ENCODE measurements at places on chromosomes 7 and 10.

GRCh38 chr7:27377988-27378387 lies 135.4 kb downstream of the EVX1 start:
- no peak for DNase-seq

DNA sequence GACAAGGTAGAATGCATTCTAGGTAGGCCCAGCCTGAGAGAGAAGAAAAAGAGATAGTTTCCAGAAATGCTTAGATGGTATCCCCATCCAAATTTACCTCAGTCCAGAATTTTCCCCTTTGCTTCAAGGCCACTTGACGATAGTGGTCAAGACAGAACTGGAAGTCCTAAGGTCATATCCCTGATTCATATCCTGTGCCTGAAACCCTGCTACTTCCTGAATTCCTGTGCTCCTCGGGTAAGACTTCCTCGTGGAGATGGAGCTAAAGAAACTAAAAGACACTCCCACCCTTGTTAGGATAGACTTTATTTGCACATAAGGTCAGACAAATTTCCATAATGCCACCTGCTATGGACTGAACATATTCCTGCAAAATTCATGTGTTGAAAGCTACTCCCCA lies 175.9 kb downstream of the EVX1 start:
- DNase-seq, result no peak

GRCh38 chr7:99975782-99976521 lies at the start of gene AZGP1:
Gene AZGP1, minus strand, starts transcription at chr7:99976031. Its CDS starts 11 bp downstream, at chr7:99976020.
- DNase-seq, result peak; percentile 45

- DNase-seq, result no peak
Observed at GRCh38 chr10:122363722-122364463, 10.6 kb upstream of the PLEKHA1 start.

DNA sequence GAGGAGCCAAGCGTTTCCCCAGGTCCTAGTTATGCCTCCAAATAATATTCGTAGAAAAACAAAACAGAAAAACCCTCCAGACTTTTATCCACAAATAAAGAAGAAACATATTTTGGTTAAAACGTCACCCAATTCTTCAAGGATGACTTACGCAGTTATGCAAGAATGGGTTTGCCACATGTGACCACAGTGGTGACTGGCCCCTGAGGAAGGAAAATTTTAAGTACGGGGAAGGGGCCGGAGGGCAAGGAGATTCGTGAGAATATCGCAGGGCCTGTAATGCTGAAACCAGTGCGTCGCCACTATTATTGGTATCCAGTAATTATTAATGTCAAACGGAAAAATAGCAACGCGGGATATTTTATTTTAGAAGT lies 537 bp upstream of the MRPS24 start:
- DNase-seq, result peak; percentile 62

DNA sequence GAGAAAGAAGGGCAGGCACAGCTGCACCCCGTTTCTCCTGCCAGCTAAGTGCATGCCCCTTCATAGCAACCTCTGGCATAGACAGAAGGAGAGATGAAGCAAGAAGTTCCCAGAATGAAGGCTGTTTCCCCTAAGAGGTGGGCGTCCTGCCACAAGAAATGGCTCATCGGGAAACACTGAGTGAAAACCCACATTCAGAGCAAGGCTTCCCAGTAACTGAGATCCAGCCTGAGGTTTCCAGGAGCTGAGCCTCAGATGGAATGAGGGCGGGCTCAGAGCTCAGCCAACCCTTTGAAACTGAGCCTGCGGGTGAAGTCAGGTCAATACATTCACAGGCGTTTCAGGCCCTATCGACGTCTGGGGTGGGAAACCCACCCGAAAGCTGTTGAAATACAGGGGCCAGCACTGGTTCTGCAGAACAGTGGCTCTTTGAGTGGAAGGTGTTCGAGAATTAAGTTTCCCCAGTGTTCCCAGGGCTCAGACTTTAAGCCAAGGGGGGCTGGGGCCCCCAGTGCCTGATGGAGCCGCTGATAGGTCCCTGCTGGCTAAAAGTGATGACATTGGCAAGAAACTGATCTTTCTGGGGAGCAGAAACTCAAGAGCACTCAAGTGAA lies 510.2 kb downstream of the RPS24 start:
- no peak for DNase-seq

GRCh38 chr7:52233248-52233647 lies 802.2 kb upstream of the POM121L12 start:
- DNase-seq, result no peak

GRCh38 chr7:66467887-66468286 lies 160.8 kb upstream of the KCTD7 start:
- no peak for DNase-seq

DNA sequence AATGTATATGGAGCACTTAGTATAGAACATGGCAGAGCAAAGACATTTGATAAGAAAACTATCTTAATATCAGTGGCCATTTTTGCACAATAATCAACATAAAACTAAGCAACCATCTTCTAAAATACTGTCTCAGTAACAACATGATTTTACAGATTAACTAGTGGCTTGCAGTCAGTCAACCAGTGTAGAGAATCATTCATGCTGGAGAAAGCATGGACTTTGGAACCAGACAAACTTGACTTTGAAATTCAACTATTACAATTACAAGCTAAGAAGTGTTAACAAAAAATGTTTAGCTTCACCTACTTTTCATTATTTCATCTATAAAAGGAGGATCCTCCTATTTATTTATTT lies 27.7 kb downstream of the CUBN start:
- no peak for DNase-seq

DNA sequence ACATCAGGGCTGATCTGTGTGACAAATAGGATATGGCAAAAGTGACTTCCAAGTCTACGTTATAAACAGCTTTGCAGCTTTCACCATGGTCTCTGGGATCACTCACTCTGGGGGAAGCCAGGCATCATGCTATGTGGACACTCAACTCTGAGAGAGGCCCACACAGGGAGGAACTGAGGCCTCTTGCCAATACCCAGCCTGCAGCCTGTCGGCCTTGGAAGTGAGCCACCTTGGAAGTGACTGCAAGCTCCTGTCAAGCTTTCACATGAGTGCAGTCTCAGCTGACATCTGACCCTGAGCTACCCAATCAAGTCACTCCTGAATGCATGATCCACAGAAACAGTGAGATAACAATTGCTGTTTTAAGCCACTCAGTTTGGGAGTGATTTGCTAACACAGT lies 56.5 kb downstream of the MMRN2 start:
- no peak for DNase-seq

DNA sequence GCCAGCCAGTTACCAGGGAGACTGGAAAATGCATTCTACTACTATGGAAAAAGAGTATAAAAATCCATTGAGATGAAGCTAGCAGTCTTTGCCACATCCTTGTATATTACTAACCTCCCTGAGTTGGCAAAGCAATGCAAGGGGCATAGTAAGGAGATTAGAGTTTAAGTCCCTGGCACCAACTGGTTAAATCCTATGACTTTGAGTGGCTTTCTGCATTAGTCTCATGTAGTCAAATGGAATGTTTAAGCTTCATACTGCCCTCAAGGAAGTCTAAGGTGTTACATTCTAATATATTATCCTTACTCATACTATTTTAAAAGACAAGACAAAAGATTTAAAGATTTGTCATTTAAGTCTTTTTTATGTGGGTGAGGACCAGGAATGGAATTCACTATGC lies 110.1 kb downstream of the INHBA start:
- DNase-seq, result no peak

DNA sequence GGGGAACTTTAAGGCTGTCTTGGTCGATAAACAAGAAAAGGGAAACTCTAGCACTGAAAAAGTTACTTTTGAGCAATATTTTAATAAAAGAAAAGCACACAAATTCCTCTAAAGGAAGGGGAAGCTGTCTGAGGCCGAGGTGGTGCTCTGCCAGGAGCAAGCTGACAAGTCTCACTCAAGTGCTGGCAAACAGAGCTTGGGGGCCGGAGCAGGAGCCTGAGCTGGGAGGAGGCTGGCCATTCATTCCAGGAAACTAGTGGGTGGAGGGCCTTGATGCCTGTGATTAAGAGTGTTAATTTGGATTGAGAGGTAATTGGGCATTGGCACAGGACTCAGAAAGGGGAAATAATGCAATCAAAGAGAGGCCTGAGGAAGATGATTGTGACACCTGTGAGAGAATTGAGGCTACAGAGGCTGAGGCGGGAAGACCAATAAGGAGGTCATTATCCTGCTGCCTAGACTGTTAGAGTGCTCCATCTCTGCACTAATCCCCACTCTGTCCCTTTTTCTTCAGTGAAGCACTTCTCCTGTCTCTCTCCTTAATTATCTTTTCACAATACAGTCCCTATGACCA lies 154.9 kb upstream of the COL1A2 start:
- DNase-seq, result no peak

- no peak for DNase-seq
Observed at GRCh38 chr10:117699436-117700075, 157.0 kb downstream of the EMX2 start.

DNA sequence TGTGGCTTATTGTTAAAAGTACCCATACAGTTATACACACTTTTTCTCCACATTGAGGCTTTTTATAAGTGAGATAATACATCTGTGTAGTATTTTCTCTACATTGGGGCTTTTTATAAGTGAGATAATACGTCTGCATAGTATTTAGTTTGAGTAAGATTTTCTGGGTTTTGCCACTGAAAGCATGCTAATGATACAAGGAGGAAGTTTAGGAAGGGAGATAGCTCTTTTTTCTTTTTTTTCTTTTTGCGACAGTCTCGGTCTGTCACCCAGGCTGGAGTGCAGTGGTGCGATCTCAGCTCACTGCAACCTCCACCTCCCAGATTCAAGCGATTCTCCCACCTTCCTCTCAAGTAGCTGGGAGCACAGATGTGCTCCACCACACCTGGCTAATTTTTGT lies 13.3 kb downstream of the FAM107B start:
- no peak for DNase-seq

DNA sequence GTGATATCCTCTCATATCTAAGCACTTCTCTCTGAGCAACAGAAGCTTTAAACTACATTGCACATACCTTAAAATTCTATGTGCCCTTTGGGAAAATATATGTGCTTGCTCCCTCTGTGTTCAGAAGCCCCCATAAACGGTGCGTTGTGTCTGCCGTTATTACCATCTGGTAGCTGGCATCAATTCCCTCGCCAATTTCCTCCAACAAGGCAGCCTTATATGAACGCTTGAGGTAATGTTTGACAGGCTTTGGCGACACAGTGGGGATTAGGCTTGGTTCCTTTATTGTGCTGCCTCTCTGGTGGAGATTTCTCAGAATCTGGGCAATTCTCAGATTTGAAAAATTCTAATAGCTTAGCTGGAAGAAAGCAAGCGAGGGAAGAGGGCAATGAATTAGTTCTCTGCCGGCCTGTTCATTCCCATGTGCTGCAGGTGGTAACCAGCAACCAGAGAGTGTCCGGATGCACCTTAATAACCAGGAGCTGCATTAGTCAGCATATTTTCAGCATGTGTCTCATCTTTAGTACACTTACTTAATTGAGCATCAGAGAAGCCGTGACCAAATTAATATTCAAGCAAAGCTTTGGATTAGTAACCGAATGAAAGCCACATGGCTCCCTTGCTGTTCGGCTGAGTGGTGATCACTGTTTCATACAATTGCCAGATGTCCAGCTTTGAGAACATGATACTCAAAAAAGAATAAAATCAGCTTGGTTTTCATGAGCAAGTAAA lies 7.3 kb upstream of the PPP1R17 start:
- DNase-seq, result no peak

DNA sequence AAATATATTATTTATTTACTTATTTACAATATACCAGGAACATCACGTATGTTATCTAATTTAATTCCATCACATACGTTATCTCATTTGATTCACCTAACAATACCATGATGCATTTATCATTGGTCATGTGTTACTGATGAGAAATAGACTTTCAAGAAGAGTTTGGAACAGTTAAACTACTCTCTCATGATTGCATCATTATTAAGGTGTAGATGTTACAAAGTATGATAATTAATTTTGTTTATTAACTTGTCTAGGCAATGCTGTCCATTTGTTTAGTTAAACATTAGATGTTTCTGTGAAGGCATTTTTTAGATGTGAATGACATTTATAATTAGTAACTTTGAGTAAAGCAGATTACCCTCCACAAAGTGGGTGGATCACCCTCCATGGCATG lies 32.0 kb upstream of the PCDH15 start:
- no peak for DNase-seq

DNA sequence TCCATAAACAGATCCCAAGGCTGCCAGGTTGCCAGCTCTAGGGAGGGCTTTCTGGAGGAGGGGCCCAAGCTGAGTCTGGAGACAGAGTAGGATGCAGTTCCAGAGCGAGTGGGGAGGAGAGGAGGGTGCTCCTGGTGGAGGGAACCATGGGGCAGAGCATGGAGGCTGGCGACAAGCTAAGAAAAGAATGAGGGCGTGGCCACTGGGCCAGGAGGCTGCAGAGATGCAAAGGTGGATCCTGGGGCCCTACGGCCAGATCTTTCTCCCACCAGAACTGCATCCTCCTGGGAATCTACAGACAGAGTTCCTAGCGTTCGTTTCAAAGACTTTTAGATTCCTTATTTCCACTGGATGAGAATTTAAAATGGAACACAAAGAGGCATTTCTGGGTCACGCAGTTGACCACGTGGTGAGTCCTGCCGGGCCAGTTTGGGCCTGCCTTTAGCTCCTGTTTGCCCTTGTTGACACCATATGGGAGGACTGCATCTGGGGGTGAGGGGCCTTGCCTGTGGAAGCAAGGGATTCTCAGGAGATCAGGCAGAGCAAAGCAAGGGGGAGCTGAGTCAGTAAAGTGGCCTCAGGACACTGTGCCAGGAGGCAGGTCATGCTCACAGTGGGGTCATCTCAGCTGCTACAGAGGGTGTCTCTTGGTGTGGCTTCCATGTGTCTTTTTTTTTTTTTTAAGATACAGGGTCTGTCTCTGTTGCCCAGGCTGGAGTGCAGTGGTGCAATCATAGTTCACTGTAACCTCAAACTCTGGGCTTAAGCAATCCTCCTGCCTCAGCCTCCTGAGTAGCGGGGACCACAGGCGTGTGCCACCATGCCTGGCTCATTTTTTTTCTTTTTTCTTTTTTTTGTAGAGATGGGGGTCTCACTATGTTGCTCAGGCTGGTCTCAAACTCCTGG lies 137.8 kb downstream of the SH3PXD2A start:
- no peak for DNase-seq

DNA sequence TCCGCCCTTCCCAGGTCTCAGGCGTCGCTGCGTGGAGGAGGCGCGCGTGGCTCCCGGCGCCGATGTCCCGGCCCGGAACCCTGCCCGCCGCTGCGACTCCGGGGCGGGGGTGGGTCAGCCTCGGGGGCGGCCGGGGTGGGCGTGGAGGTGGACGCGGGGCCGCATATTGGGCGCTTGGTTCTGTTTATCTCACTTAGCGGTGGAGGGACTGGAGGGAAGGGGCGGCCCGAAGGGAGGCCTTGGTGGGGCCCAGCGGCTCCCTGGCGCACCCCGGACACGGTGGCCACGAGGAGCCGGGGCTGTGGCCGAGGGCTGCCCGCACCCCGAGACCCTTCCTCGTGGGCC lies 8.6 kb downstream of the UNCX start:
- DNase-seq, result no peak

GRCh38 chr7:151657173-151657572 lies 137.5 kb upstream of the RHEB start:
- DNase-seq, result no peak

- DNase-seq, result no peak
Observed at GRCh38 chr7:116169060-116169459, 41.3 kb upstream of the TES start.

GRCh38 chr7:107579554-107579884 lies 527 bp upstream of the BCAP29 start:
- DNase-seq, result no peak

GRCh38 chr10:26997610-26998009 lies 102.7 kb downstream of the ANKRD26 start:
- no peak for DNase-seq

All from erythroblast (primary cell).